ENCODE measurements at places on chromosomes 16 and 17. TPM values are rescaled to one million over a fixed set of nuclear protein-coding genes. Genes with fewer than 3 reads are reported as not detected.

Gene TAX1BP3
- 98.7 TPM for polyA plus RNA-seq

Gene ASGR1
- 5.9 TPM for polyA plus RNA-seq

Gene GRB7
- 13.1 TPM for polyA plus RNA-seq

Gene TK2
- polyA plus RNA-seq, result 1.4 TPM

Gene MRPL12
- 140 TPM for polyA plus RNA-seq

Gene USP43
- polyA plus RNA-seq, result 5.7 TPM

Gene KRT40
- not detected for polyA plus RNA-seq

Gene WSCD1
- polyA plus RNA-seq, result 6.8 TPM

Gene GJD3
- polyA plus RNA-seq, result not detected

Gene HIC1
- 0.23 TPM for polyA plus RNA-seq

Gene BPTF
- 148 TPM for polyA plus RNA-seq

Gene C17orf100
- polyA plus RNA-seq, result 4.8 TPM

Gene NOG
- 0.89 TPM for polyA plus RNA-seq

Gene TMEM92
- 13.4 TPM for polyA plus RNA-seq

Gene EFNB3
- 4.5 TPM for polyA plus RNA-seq

Gene ATF7IP2
- polyA plus RNA-seq, result 55.7 TPM

Gene HSD11B2
- 14.8 TPM for polyA plus RNA-seq

Gene RAB37
- polyA plus RNA-seq, result 3.3 TPM

Gene DEXI
- polyA plus RNA-seq, result 25.7 TPM

Gene OTOP2
- polyA plus RNA-seq, result not detected

Gene KRT14
- not detected for polyA plus RNA-seq

Gene TBC1D26
- polyA plus RNA-seq, result 0.84 TPM

Gene PIRT
- not detected for polyA plus RNA-seq

Gene WNK4
- 0.65 TPM for polyA plus RNA-seq

Gene LPCAT2
- 8.8 TPM for polyA plus RNA-seq

Gene MPHOSPH6
- 94.7 TPM for polyA plus RNA-seq

Gene NME2
- 939 TPM for polyA plus RNA-seq

Gene PPP1R1B
- polyA plus RNA-seq, result 5.4 TPM

Gene CRYM
- polyA plus RNA-seq, result 15.2 TPM

Gene TMEM132E
- 0.03 TPM for polyA plus RNA-seq

Gene PTX4
- polyA plus RNA-seq, result not detected

Gene WNT3
- 3.4 TPM for polyA plus RNA-seq

Gene ZPBP2
- polyA plus RNA-seq, result 0.28 TPM

Gene LITAFD
- polyA plus RNA-seq, result not detected

Gene SEPHS2
- polyA plus RNA-seq, result 27.3 TPM

Gene KRT9
- polyA plus RNA-seq, result not detected

Gene CD300LF
- polyA plus RNA-seq, result not detected

Gene TADA2A
- polyA plus RNA-seq, result 18.0 TPM

Gene MYH3
- 0.73 TPM for polyA plus RNA-seq

Gene FBF1
- 9.7 TPM for polyA plus RNA-seq

Gene PDILT
- not detected for polyA plus RNA-seq

Gene ZFP3
- polyA plus RNA-seq, result 0.97 TPM

Gene ALOX12
- 1.5 TPM for polyA plus RNA-seq

Gene ADAM11
- polyA plus RNA-seq, result 0.54 TPM

Gene GSG1L
- polyA plus RNA-seq, result 0.36 TPM

Gene CWC25
- polyA plus RNA-seq, result 29.8 TPM

Gene KRTAP4-1
- polyA plus RNA-seq, result not detected

Gene SLC5A10
- not detected for polyA plus RNA-seq

Gene KRT17
- 1.8 TPM for polyA plus RNA-seq

Gene TIMP2
- 10.6 TPM for polyA plus RNA-seq

Gene CAPNS2
- not detected for polyA plus RNA-seq

Gene RPL23
- polyA plus RNA-seq, result 4,484 TPM

Gene NAGPA
- polyA plus RNA-seq, result 7.5 TPM

Gene MYADML2
- polyA plus RNA-seq, result 0.42 TPM

Gene CCL8
- not detected for polyA plus RNA-seq

Gene STAT5B
- polyA plus RNA-seq, result 14.3 TPM

Gene SLC26A11
- 10.8 TPM for polyA plus RNA-seq

Gene XYLT2
- 14.2 TPM for polyA plus RNA-seq

Gene CCL2
- polyA plus RNA-seq, result 17.5 TPM
